HS-5 (cell line): ENCODE measurements at places on chromosomes 5 and 9.

DNA sequence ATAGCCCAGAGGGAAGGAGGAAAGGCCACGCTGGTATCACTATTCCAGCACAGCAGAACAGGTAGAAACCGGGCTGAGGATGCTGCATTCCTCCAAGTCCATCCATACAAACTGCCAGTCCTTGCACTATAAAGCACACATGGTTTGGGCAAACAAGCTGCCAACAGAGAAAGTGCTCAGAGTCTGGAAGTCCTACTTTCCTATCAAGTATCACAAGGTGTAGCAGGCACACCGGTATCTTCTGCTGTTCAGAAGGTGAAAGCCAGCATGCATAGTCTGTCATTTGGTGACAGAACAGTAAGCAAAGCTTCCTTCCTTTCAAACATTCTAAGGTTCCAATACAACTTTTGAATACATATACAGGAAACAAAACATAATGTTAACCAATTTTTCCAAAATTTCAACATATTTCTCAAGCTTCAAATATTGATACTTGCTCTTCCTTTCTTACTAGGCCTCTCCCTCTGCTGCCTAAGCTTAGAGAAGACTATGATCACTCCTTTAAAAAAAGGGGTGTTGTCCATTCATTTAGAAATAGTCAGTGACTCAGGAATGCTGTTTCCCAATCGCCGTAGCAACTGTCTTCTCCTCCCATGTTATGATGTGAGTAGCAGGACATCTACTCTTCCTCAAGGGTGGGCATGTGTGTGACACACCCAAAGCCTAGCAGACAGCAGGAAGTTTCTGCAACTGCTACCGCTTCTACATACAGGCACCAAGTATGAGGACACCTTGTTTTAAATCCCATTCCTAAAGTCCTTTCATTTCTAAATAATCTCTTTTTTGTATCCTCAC lies 14.7 kb downstream of the DIAPH1 start:
- peak; percentile 95 for DNase-seq

DNA sequence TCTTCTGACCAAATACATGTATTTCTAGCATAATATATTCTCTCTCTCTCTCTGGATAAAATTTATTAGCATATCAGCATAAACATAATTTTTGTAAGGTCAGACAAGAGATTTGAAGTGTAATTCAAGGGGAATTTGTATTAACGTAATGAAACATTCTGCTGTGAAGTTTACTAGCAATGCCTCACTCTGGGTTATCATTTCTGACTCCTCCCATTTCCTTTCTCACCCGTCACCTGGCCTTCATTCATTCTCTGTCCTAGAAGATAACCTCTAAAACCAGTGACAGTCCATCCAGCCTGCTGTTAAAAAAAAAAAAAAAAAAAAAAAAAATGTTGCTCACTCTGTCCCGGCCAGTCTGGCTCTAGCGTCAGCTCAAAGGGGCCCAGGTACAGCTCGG lies 27.1 kb downstream of the GRAMD2B start:
- DNase-seq: no peak

GRCh38 chr5:119405419-119405818 lies 46.9 kb upstream of the HSD17B4 start:
- DNase-seq: no peak

- DNase-seq: no peak
Measured at GRCh38 chr9:34997379-34997781, 7.8 kb downstream of the DNAJB5 start.

GRCh38 chr5:96344678-96345577 lies 88.1 kb downstream of the PCSK1 start:
- no peak for DNase-seq

- DNase-seq: no peak
Measured at GRCh38 chr9:18890372-18890771, 142.6 kb downstream of the SAXO1 start.

- DNase-seq: no peak
Measured at GRCh38 chr5:35898952-35899660, 39.3 kb downstream of the CAPSL start.

GRCh38 chr9:5483306-5483705 lies 27.0 kb upstream of the PDCD1LG2 start:
- DNase-seq: no peak

DNA sequence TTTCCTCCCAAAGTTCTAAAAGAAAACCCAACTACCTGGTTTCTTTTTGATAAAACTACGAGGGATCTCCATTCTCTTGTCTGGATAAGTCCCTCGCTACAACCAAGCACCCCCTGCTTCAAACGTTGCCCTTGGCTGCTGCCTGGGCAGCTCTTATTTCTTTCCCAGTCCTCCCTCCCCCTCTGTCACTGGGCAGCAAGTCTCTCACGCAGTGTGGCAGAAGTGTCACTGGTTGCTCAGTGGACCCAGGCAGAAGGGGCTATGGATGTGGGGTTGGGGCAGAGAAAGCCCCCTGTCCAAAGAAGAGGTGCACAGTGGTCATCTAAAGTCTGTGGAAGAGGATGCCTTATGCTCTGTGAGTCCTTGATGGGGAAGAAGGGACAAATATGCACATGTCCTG lies 7.2 kb upstream of the SMIM32 start:
- DNase-seq: no peak

GRCh38 chr5:143431789-143432188 lies 28.3 kb upstream of the NR3C1 start:
- DNase-seq: no peak

- no peak for DNase-seq
Measured at GRCh38 chr9:120259100-120259499, 320.9 kb downstream of the CDK5RAP2 start.

GRCh38 chr9:33344145-33344544 lies 53.8 kb downstream of the NFX1 start:
- no peak for DNase-seq

DNA sequence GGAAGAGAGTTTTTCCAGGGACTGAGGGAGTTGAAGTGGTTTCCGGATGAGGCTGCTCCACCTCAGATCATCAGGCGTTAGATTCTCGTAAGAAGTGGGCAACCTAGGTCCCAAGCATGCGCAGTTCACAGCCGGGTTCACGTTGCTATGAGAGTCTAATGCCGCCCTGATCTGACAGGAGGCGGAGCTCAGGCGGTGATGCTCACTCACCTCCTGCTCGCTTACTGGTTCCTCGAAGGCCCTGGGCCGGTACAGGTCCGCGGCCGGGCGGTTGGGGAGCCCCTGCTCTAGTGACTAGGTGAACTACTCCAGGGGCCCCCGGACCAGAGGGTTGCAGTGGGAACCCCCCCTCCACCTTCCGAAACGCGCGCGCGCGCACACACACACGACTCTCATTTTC lies 997 bp upstream of the RNF130 start:
- no peak for DNase-seq

DNA sequence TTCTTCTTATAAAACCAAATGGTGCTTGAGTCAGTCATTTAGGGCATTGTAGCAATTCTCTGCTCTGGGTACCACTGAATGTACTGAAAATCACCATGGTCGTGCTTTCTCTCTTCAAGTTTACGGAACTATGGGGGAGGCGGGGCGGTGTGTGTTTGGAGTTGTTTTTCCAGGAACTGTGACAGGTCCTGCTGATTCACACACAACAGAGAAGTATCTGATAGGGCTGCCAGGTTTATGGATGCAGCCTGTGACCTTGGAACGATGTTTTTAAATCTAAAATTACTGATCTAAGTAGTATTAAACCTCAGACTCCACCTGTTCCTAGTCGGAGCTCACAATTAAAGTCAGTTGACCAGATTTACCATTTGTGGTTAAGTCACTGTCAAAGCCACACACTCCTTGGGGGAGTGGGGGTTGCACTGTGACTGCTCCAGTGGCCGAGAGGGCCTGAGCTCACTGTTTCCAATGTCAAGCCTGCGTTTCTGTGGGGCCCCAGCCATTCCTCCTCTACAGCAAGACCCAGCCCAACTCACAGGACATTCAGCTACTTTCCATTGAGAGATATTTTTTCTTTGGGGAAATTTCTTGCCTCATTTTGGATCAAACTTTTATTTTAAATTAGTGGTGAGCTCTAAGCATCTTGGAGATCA lies 44.4 kb downstream of the GADD45G start:
- no peak for DNase-seq

- DNase-seq: no peak
Measured at GRCh38 chr5:126234563-126235195, 188.5 kb upstream of the GRAMD2B start.

DNA sequence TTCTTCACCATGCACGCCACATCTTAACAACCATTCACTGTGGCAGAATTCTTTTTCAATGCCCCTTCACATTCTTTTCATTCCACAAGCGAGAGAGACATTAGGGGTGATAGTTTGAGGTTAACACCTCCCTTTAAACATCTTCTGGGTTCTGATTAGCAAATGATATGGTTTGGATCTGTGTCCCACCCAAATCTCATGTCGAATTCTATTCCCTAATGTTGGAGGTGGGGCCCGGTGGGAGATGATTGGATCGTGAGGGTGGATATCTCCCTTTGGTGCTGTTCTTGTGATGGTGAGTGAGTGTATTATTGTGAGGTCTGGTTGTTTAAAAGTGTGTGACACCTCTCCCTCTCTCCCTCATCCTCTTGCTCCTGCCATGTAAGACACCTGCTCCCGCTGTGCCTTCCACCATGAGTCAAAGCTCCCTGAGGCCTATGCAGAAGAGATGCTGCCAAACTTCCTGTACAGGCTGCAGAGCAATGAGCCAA lies 46.1 kb upstream of the RAI14 start:
- no peak for DNase-seq

GRCh38 chr9:114244570-114244969 lies 78.3 kb upstream of the ORM1 start:
- DNase-seq: no peak

GRCh38 chr9:127778280-127779135 lies at the start of gene SH2D3C:
SH2D3C (minus strand) TSS chr9:127778666; CDS start chr9:127778627, 39 bp downstream.
- DNase-seq: no peak

- DNase-seq: no peak
Measured at GRCh38 chr5:41795125-41795524, 75.1 kb downstream of the OXCT1 start.

GRCh38 chr9:131260751-131261452 lies 15.4 kb downstream of the FAM78A start:
- no peak for DNase-seq

DNA sequence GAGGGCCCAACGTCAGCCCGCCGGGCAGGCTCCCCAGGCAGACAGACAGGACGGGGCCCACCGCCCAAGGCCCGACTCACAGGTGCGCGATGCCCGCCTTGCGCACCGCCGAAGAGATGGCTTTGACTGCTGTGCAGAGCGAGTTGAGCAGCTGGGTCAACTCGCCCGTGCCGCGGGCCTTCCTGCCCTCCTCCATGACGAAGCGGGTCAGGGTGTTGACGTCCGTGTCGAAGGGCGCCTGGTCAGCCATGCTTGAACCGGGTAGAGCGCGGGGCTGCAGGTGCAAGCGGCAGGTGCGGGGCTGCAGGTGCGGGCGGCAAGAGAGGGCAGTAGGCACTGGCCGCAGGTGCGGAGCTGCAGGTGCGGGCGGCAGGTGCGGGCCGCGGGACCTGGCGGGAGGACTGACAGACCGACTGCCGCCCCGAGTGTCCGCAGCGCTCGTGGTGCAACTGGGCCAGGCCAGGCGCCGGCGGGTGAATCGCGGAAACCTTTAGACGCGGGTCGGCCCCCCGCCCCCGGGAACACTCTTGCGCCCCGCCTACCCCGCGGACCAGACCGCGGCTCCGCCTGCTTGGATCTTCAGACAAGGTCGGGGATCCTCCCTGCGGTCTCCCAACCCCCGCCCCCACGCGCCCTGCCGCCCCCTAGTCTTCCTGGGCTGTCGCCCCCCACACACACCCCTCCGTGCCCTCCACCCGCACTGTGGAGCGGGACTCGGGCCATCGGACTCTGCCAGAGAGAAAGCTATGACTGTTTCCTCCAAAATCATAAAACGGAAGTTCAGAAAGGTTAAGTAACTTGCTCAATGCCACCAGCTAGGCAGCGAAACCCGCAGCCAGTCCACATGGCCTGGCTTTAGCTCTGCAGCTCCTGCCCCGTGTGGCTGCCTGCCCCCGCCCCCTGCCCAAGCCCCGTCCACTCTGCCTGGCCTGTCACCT lies at the start of gene FBP1:
FBP1 (minus strand) TSS at position 458 of the 938 bp plus-strand sequence; CDS start at position 250, 208 bp downstream.
- no peak for DNase-seq

GRCh38 chr9:87375397-87376073 lies 122.1 kb upstream of the DAPK1 start:
- peak; percentile 42 for DNase-seq

GRCh38 chr5:132190161-132190817 lies 37.4 kb downstream of the P4HA2 start:
- peak; percentile 36 for DNase-seq

GRCh38 chr9:12503606-12504122 lies 189.5 kb upstream of the TYRP1 start:
- no peak for DNase-seq

DNA sequence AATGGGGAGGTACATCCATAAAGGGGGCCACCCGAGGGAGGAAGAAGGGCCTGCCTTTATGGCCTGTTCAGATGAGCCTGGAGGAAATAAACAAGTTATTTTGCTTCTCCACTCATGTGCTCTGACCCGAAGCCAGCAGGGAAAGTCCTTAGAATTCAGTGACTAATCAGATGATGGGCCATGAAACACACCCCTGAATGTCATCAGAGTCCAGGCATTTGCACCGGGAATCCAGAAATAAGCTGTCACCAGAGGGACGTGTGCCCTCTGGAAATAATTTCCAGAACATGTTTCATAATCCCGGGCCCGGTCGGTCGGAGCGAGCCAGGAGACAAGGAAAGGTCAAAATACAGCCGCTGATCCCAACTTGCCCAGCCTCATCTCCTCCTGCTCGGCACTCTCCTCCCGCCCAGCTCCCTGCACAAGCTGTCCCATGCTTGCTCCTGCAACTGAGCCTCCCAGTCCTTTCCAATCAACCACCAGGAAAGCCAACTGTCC lies 73.6 kb upstream of the ZNF622 start:
- DNase-seq: peak; percentile 92

- no peak for DNase-seq
Measured at GRCh38 chr5:125722550-125722949, 700.7 kb upstream of the GRAMD2B start.

GRCh38 chr9:89781838-89782540 lies 177.2 kb downstream of the GADD45G start:
- no peak for DNase-seq

DNA sequence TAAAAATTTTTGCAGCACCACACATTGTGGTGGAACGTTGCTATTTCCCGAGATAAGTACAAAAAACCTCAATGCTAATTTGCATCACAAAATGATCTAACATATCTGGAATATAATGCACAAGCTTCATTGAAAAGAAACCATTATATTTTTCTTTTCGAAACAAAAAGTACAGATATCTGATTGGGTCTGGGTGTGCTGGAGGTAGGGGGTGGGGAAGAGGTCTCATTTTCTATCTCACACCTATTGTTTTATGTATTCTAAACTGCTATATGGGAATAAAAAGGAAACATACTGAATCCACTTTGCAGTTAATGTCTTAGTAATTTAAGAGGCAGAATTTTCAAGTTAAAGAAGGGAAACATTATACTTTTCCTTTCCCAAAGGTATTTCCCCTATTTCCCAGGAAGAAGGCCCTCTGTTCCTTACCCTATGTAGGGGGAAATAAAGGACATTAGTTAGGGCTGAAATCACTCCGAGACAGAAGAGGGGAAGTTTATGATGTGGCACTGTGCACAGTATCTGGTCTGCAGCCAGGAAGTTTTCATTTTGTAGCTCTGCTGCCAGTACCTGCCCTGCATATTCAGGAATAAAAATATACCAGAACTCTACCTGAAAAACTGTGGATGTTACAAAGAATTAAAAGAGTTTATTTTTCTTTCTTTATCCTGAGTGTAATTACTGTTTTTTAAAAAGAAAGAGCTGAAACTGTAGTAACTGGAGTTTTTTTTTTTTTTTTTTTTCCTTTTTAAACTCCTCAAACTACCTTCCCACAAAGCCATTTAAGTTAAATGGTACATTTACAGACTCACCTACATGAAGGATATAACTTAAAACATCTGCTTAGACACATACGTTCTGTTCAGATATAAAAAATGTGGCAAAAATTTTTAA lies 7.4 kb downstream of the MEF2C start:
- no peak for DNase-seq
